ENCODE measurements at places on chromosomes 5 and 9.

GRCh38 chr5:64507264-64507605 lies 1.4 kb downstream of the RGS7BP start:
- DNase-seq = no peak

- DNase-seq = no peak
Measured at GRCh38 chr9:23741351-23741750, 84.7 kb downstream of the ELAVL2 start.

DNA sequence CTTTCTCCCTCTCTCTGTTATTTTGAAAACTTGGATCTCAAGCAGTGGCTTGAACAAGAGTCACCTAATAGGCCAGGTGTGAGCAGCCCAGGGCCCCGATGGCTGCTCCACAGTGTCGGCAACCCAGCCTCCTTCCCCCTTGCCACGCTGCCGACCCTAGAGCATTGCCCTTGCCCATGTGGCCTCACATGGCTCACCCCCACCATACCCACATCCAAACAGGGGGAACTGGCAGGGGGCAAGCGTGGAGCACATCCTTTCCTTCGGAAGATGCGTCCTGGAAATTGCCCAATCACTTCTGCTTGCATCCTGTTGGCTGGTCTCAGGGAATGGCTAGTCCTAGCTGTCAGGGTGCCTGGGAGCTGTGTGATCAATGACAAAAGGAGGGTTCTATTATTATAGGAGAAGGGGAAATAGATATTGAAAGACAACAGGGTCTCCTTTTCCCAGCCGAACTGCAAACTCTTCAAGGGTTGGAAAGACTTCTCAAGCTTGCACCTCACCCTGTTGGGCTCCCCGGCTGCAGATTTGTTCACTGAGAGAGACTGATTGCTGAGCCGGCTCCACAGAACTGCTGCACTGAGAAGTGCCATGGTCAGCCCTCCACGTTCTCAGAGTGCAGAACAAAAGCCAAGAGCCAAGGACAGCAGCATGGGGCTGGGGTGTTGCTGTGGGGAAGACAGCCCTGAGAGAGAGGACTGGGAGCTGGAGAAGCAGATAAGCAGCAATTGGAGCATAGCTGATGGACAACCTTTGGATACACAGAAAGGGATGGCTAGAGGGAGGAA lies 8.3 kb upstream of the TIFAB start:
- DNase-seq = no peak

- DNase-seq = no peak
Measured at GRCh38 chr5:179164331-179165311, 104.4 kb downstream of the ZNF354C start.

DNA sequence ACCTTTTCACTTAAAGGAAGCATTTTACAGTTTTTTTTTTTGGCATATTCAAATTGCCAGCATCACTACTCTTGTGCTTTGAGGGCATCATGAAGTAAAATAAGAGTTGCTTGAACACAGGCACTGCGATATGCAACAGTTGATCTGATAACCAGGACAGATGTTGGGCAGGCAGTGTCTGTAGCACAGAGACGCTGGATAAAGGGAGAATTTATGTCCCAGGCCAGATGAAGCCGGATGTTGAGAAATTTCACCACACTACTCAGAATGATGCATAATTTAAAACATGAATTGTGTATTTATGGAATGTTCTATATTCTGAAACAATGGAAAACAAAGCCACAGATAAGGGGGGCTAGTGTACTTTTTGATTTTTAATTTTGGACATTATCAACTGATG lies 71.4 kb downstream of the SLC12A2 start:
- no peak for DNase-seq

GRCh38 chr5:159456722-159457465 lies 126.6 kb upstream of the IL12B start:
- DNase-seq = no peak

DNA sequence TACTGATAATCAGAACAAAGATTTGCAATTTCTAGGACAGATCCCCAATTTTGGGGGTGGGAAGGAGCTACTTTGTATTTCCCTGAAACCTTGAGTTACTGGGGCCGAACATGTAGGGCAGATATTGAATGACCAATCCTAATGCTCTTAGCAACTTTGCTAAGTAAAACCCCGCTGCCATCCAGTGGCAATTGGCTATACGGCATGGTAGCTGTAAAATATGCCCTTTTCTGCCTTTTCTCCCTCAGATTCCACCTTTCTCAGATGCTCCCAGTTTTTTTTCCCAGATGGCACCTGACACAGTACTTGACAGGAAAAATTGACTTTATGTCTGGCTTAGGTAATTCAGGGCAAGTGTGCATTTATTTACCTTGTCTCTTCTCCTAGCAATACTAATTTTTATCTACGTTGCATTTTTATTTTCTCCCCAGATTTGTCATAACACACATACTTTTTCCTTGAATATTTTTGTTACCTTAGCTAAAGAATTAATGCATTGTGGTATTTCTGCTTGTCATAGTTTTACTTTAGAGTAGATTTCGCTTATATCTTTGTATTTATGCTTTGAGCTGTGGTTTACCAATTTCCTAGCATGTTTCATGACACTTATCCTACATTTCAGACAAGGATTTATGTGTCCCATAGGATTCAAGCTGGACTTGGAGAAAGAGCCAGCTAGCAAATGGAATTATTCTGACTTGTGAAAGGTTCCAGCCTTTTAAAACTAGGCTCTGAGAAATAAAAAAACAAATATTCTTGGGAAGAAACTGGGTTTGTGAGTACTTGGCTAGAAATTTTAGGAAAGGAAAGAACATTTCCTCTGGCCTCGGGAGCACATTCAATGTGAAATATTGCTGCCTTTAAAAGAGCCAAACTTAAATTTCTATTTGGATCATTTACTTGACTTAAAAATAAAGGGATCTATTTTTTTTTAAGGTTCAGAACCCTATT lies 37.4 kb downstream of the PIK3R1 start:
- no peak for DNase-seq

- no peak for DNase-seq
Measured at GRCh38 chr9:113711251-113711650, 164.9 kb upstream of the ZNF618 start.

DNA sequence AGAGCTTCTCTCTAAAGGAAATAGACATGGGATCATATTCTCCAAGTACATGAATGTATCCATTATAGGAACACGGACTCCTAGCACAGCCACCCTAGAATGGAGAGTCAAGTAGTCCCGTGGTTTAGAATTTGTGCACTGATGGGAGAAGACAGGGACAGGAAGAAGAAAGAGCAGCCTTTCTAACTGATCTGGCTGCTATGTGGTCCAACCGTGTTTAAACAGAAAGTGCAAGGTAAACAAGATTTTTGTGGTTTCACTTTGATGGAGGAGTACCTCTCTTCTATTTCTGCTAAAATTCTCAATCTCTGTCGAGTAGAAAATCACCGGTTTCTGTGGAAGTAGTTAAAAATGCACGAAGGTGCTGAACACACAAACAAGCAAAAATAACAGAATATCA lies 171.3 kb downstream of the ST8SIA4 start:
- DNase-seq = no peak

DNA sequence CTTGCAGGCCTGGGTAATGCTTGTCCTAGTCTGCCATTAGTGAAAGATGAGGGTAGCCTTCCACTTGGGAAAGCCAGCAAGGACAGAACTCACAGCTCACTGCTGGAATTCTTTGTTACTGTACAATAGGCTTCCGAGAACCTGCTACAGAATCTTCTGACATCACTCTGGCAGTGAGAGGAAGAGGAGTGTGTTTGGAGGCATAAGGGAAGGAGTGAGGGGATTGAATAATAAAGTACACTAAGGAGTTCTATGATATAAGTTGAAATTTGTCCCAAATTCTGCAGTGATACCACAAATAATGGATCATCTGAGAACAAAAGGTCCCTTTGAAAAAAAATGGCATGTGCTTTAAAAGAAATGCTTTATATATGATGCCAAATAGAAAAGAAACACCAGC lies at the start of gene SPATA9:
TSS of gene SPATA9 (minus strand) at position 101 of the 400 bp plus-strand sequence. CDS start 137 bp downstream, outside the sequence.
- DNase-seq = no peak

DNA sequence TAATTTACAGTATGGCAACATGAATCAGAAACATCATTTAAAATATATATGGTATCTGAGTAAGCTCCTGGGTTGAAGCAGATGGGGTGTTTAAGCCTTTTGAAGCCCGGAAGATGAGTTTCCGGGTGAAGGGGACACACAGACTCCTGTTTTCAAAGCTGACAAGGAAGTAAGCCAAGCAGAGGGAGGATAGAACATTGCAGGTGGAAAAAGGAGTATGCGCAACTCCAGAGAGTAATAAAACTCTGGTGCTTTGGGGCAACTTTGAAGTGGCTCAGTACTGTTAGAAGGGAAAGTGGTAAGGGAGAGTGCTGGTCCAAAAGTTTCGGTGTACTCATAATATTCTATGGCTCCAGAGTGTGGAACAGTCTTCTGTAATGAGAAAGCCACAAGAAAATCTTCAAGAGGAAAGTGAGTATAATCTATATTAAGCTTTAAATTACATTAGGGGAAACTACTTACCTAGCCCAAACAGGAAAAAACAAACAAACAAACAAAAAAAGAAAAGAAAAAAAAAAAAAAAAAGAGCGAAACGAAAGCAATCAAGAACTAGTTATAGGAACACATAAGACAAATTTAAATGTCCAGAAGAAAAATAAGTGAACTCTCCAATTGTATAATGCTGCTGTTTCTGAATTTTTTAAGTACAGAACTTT lies 2.3 kb upstream of the ST8SIA4 start:
- DNase-seq = no peak

- DNase-seq = no peak
Measured at GRCh38 chr5:176391479-176391878, 2.9 kb downstream of the HIGD2A start.

- DNase-seq = no peak
Measured at GRCh38 chr5:122202952-122203351, 73.6 kb downstream of the ZNF474 start.

- DNase-seq = no peak
Measured at GRCh38 chr9:83472221-83472665, 66.0 kb downstream of the FRMD3 start.

DNA sequence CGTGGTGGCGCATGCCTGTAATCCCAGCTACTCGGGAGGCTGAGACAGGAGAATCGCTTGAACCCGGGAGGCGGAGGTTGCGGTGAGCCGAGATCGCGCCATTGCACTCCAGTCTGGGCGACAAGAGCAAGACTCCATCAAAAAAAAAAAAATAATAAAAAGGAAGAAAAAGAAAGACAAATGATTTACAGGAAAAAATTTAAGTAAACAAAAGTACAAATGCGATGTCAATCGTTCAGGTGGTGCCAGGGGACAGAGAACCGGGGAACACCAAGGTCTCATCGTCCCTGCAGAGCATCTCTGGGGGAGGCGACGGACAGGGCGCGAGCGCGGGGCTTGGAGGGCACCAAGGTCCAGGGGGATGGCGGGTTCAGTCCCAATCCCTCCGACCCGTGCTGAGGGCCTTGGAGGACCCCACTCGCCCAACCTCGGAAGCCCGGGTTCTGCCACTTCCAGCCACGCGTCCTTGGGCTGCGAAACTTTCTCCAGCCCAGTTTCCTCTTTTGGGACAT lies 607 bp upstream of the HNRNPAB start:
- DNase-seq = no peak

GRCh38 chr5:55997742-55998351 lies 3.1 kb upstream of the IL6ST start:
- no peak for DNase-seq

DNA sequence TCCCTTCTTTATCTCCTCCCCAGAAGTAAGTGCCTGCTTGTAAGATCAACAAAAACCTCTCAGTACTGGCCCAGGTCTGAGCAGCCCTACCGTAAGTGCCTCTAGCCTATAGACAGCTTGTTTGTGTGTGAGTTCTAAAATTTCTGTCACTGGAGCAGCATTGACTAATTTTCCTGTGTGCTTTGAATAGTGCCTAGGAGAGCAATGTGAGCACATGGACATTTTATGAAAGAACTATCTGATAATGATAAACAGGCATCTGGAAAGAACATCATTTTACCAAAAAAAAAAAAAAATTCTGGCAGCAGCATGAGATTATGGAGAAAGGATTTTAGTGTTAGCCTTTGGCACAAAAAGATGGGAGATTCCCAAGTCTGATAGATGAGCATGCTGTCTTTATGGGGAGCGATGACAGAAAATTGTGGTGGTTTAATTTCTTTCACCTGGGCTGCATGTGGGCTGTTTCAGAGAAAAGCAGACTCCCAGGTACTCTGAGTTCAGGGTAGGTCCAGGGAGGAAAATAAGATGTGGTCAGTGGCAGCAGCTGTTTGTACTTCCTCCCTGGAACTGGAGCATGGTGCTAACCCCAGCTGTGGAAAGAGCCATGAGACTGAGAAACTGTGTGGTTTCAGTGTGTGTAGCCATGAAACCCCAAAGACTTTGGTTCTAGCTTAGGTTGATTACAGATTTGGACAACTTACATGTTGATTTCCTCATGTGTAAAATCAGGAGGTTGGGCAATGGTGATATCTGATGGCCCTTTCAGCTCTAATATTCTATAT lies 419.9 kb downstream of the NTRK2 start:
- no peak for DNase-seq

- DNase-seq = no peak
Measured at GRCh38 chr5:172223901-172224873, 30.2 kb downstream of the EFCAB9 start.

DNA sequence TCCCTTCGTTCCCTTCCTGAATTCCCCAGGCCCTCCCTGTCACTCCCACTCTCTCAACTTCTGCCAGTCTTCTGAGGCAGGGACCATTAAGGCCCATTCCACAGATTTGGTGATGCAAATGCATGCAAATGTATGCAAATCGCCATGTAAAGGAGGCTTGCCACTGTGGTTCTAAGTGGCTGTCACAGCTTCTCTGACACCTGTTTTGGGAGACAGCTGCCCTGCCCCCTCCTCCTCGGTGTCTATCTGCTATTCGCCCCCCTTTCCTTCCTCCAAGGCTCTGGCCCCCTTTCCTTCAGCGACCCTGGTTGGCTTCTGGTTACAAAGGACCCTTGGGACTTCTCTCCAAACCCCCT lies 10.5 kb upstream of the ARAP3 start:
- DNase-seq = no peak

DNA sequence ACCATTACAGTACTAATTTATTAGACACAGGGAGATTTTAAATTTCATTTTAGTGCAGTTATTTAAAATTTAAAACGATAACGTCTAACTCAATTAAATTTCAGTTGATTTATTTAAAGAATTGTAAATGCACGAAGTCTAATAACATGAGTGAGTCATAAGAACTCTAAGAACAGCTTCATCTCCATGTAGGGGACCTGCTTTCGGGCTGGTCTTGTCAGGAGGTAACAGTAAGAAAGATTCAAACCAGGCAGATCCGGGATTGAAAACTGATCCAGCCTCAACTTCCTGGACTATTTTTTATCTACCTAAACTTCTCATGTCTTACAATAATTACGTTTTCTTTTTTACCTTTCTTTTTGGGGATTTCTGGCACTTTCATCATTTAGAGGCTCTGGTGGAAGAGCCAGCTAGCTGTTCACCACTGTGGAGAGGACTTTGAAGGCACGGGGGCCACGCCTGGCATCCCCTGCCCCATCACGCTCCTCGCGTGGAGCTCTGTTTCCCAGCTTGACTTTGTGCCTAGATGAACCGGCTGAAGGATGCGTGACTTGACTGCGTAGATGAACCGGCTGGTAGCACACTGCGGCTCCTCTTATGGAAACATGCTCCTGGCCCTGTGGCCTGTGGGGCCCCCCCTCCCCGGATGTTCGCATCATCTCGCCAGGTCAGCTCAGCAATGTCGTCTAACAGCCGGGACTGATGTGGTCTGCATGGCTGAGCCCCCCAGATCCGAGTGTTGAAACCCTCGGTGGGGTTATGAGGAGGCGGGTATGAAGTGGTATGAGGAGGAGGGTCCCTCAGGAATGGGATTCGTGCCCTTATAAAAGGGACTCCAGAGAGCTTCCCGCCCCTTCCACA lies 26.0 kb downstream of the NDUFS6 start:
- no peak for DNase-seq
